Psoas muscle (tissue), 8 donors: ENCODE measurements at places on chromosomes 2 and 18. TPM values are rescaled to one million over a fixed set of nuclear protein-coding genes. Genes with fewer than 3 reads are reported as not detected.
A peak's percentile ranks its signal among the peaks of the same experiment; 100 is the strongest.

DNA sequence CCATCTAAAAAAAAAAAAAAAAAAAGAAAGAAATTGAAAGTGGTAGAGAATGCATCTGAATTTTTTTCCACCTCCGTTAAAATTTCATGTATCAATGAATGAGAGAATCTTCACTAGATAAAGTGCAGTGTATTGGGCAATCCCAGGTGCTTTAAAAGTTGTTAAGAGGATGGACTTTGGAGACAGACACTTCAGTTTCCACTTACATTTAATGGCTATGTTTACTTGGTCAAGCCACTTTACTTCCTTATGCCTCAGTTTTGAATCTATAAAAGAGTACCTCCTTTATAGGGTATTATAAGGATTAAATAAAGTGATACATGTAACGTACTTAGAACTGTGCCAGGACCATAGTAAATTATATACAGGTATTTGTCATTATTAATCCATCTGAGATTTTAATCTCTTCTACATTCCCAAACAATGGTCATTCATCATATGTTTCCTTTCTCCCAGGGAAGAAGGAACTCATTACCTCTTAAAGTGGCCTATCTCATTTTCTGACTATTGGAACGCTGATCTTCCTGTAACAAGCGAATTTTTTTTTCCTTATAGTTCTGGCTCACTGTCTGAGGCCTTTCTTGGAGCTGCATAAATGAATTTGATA, 29.1 kb upstream of the TANK start:
- no peak overlapping the region for H3K4me3 ChIP-seq
- no peak for DNase-seq
- H3K36me3 ChIP-seq = no peaks in the 10 kb centered on the region
- no peak overlapping the region for H3K27ac ChIP-seq
- no peaks in the 10 kb centered on the region for H3K27me3 ChIP-seq

- H3K36me3 ChIP-seq = no peaks in the 10 kb centered on the region
- no peaks in the 10 kb centered on the region for H3K27me3 ChIP-seq
- no peak overlapping the region for H3K4me3 ChIP-seq
Measured at GRCh38 chr18:67421651-67422050, 94.9 kb downstream of the DSEL start.

DNA sequence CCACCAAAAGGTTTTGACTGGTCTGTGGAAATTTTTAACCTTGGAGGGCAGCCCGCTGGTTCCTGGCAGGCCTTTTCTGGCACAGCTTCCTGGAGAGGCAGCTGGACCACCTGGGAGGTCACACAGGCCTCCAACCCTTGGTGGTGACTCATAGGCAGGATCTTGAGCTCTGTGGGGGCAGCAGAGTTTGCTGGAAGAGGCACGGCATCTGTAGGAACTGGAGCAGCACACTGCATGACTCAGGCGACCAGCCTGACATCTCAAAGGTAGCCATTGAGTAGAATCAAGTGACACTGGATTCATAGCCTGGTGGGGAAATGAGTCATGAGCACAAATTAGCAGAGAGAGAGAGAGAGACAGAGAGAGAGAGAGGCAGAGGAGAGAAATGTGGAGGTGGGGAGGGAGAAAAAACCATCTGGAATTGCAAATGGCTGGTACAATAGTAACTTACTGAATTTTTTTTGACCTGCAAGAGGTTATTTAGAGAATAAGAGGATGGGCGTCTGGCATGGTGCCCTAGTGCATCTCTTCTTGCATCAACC, 57.4 kb downstream of the TRPM8 start:
- peak; percentile 67 for DNase-seq
- H3K27ac ChIP-seq = no peak overlapping the region
- no peaks in the 10 kb centered on the region for H3K4me1 ChIP-seq
- H3K4me3 ChIP-seq = no peak overlapping the region

DNA sequence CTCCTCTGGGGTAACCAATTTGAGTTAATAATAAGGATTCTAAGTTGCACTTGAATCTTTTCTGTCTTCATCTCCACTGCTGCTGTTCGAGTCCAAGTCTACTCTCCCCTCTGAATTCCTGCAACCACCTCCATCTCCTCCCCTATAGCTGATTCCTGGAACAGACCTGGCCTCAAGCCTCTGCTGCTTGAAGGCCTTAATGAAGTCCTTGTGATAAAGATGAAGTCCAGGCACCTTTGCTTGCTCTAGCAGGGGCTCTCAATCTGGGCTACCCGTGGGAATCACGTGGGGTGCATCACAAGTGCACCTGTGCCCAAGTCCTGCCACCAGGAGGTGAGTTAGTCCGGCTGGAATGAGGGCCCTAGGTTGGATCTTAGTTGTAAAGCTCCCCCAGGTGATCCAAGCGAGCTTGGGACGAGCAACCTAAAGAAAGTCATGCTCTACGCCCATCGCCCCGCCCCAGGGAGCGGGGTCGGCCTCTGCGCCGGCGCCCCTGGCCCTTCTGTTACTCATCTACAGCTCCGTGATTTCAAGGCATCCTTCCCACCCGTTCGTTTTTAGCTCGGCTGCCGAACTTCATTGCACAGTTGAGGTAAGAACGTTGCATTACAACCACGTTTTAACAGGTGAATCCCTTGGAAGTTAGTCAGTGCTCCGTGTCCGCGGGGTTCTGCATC, 905 bp upstream of the IAH1 start:
- no peak for DNase-seq
- H3K4me3 ChIP-seq = peak overlapping the region; percentile 86
- H3K27ac ChIP-seq = peak overlapping the region; percentile 87
- H3K27me3 ChIP-seq = no peaks in the 10 kb centered on the region

Gene HNMT
- total RNA-seq = 7.3 TPM

DNA sequence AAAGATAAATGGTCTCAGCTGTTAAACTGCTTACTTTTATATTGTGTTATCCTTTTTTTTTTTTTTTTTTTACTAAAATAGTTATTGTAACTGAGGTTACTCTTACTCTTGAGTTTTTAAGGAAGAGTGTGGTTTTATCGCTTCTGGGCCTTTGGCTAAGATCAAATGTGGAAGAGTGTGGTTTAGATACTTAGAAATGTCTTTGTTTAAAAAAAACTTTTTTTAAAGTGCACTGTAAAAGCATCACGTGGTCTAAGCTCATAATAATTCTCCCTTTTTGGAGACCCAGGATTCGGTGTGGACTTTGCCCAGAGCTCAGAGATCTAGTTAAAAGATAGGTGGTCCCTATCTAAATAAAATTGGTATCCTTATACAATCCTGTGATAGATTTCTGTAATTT, 11.9 kb upstream of the OXER1 start:
- H3K27ac ChIP-seq = no peak overlapping the region
- H3K4me1 ChIP-seq = no peaks in the 10 kb centered on the region
- no peaks in the 10 kb centered on the region for H3K27me3 ChIP-seq
- no peaks in the 10 kb centered on the region for H3K36me3 ChIP-seq
- H3K4me3 ChIP-seq = no peak overlapping the region

GRCh38 chr2:204945376-204945775, 400.1 kb downstream of the PARD3B start:
- no peaks in the 10 kb centered on the region for H3K36me3 ChIP-seq
- no peaks in the 10 kb centered on the region for H3K4me1 ChIP-seq
- H3K27ac ChIP-seq = no peak overlapping the region
- DNase-seq = no peak
- H3K4me3 ChIP-seq = no peak overlapping the region
- no peaks in the 10 kb centered on the region for H3K27me3 ChIP-seq

DNA sequence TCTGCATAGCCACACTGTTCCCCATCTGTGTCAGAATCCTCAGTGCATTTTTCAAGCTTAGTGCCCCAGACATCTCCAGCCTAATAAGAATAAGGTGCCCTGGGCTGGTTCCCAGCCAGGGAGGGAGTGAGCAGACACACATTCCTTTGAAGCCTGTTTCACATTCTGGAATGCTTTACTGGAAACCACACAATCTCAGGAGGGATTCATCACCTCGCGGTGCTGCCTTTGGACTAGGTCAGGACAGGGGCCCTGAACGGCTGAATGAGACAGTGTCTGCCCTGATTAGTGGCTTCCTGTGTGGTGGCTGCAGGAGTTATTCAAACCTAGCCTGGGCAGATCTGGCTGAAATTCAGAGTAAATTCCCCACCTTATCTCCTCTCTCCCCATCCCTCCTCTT, 108.0 kb upstream of the LDAH start:
- no peak overlapping the region for H3K27ac ChIP-seq
- H3K27me3 ChIP-seq = no peaks in the 10 kb centered on the region
- no peak overlapping the region for H3K4me3 ChIP-seq
- no peaks in the 10 kb centered on the region for H3K4me1 ChIP-seq
- no peaks in the 10 kb centered on the region for H3K36me3 ChIP-seq
- no peak for DNase-seq

- no peaks in the 10 kb centered on the region for H3K36me3 ChIP-seq
- H3K4me3 ChIP-seq = no peak overlapping the region
- no peaks in the 10 kb centered on the region for H3K4me1 ChIP-seq
- no peak for DNase-seq
- no peak overlapping the region for H3K27ac ChIP-seq
Measured at GRCh38 chr2:152067823-152068222, 31.0 kb downstream of the CACNB4 start.

DNA sequence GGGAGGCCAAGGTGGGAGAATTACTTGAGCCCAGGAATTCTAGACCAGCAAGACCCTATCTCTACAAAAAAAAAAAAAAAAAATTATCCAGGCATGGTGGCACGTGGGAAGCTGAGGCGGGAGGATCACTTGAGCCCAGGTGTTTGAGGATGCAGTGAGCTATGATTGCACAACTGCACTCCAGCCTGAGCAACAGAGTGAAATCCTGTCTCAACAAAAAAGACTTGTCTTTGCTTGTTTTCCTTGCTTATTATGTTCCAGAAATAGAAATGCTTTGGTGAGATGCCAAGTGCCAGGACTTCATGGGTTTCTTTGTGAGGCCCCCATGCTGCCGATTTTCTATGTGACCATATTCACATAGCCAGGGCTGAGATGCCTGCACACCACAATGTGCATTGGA, 9.0 kb downstream of the DCDC2C start:
- no peak for DNase-seq
- H3K36me3 ChIP-seq = no peaks in the 10 kb centered on the region
- H3K4me1 ChIP-seq = no peaks in the 10 kb centered on the region
- H3K27ac ChIP-seq = no peak overlapping the region

DNA sequence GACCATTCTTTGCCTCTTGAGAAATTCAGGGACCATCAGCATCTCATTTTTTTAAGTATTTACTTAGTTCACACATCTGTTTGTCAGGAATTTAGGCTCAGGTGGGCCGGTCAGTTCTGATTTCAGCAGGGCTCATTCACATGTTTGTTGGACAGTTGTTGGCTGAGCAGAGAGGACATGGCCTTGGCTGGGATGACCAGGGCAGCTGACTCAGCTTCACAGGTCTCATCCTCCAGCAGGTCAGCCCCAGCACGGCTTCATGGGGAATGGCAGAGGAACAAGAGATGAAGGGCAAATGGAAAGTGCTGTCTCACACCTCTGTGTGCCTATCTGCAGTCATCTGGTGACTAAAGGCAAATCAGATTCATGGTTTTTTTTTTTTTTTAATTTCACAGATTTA, 136.1 kb upstream of the TMEM200C start:
- H3K36me3 ChIP-seq = no peaks in the 10 kb centered on the region
- no peaks in the 10 kb centered on the region for H3K27me3 ChIP-seq
- no peak overlapping the region for H3K27ac ChIP-seq
- DNase-seq = no peak
- H3K4me1 ChIP-seq = no peaks in the 10 kb centered on the region

GRCh38 chr2:11798701-11799435, 52.4 kb downstream of the LPIN1 start:
- H3K4me3 ChIP-seq = no peak overlapping the region
- H3K36me3 ChIP-seq = peaks cover 100% of the 10 kb centered on the region
- no peak overlapping the region for H3K27ac ChIP-seq
- no peak for DNase-seq
- no peaks in the 10 kb centered on the region for H3K4me1 ChIP-seq

- peaks cover 5% of the 10 kb centered on the region for H3K36me3 ChIP-seq
- H3K4me3 ChIP-seq = no peak overlapping the region
- no peak for DNase-seq
- H3K27me3 ChIP-seq = no peaks in the 10 kb centered on the region
Measured at GRCh38 chr18:11224153-11224552, 74.8 kb upstream of the PIEZO2 start.

DNA sequence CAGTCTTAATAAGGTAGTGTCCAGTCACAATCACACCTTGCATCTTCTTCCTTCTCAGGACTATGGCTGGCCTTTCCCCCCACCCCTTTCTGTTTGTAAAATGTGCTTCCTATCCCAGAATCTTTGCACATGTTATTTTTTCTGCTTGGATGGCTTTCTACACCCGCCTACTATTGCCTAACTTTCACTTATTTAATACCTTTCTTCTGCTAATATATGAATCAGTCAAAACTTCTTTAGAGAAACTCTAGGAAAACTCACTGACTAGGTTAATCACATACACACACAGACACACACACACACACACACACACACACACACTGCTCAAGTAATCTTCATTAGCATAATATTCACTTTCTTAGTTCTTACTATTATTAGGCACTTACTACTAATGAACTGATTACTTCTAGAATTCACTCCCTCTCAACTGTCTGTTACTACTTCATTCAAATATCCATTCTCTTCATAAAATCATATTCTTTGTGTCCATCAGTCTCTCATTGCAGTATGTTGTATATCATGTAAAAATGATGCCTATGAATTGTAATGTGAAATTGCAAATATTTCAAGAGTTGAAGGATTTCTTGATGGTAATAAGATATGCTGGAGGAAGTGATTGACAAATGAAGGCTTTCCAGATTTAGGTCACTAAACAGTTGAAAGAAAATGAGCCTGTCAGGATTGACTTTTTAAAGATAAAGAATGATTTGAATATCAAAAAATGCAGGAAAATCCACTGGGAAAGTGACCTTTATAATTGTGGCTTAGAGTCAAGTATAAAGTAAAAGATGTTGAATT, 51.2 kb downstream of the CLIP4 start:
- H3K4me1 ChIP-seq = peaks cover 16% of the 10 kb centered on the region
- peak overlapping the region; percentile 44 for H3K27ac ChIP-seq
- no peaks in the 10 kb centered on the region for H3K27me3 ChIP-seq

DNA sequence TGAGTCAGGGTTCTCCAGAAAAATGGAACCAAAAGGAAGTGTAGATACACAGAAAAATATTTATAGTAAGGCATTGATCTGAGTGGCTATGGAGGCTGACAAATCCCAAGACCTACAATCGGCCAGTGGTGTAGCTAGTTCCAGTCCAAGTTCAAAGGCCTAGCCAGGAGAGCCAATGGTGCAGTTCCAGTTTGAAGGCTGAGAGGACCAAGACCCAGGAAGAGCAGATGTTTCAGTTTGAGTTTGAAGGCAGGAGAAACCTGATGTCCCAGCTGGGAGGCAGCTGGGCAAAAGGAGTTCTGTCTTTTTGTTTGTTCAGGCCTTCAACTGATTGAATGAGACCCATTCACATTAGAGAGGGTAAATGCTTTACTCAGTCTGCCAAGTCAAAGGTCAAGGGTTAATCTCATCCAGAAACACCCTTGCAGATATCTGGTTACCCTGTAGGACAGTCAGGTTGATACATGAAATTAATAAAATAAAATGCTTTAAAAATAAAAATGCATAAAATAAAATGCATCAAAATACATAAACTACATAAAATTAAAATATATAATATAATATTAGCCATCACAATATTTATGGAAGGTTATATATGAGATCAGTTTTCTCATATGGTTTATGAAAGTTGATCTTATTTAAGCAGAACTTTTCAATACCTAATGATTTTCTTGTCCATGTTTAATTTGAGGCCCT, 38.7 kb downstream of the KCNE4 start:
- no peaks in the 10 kb centered on the region for H3K4me1 ChIP-seq
- DNase-seq = no peak
